Glomerular endothelial cell (primary cell): ENCODE measurements at places on chromosomes 4 and X. TPM values are rescaled to one million over a fixed set of nuclear protein-coding genes. Genes with fewer than 3 reads are reported as not detected.

Gene LUZP4
- total RNA-seq, result not detected in 2 replicates

Gene SSX4B
- not detected in 2 replicates for total RNA-seq

Gene CABS1
- total RNA-seq, result not detected in 2 replicates

Gene PDLIM3
- 11.4 and 36.2 TPM in 2 replicates for total RNA-seq

Gene TCEAL6
- total RNA-seq, result not detected in 2 replicates

Gene FGFBP2
- total RNA-seq, result not detected in 2 replicates

Gene CPZ
- 0.64 TPM in 1 of 2 replicates, not detected in the other for total RNA-seq
